Cortex of kidney (tissue), 1 donor: ENCODE measurements at places on chromosomes 7 and 10.

GRCh38 chr7:15309872-15310271 is 251.9 kb downstream of the AGMO start:
- DNase-seq: no peak

DNA sequence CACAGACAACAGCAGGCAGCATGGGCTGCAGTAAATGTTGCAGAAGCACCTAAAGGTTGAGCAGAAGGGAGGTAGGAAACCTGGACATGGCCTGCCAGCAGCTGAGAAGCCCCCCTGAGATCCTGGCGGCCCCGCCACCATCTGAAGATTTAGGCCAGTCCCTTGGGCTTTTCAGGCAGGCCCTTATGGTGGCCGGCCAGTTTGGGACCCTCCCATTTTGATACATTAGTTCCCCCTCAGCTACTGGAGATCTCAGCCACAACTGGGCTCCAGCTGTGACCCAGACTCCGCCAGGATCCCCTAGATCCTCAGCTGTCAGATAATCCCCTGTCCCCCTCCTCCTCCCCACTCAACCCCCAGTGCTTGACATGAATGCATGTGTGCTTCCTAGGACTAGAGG is 34.4 kb downstream of the ZNF783 start:
- no peak for DNase-seq

- DNase-seq: no peak
These were observed 52.9 kb downstream of the CYP2C9 start for GRCh38 chr10:94991243-94991888.

DNA sequence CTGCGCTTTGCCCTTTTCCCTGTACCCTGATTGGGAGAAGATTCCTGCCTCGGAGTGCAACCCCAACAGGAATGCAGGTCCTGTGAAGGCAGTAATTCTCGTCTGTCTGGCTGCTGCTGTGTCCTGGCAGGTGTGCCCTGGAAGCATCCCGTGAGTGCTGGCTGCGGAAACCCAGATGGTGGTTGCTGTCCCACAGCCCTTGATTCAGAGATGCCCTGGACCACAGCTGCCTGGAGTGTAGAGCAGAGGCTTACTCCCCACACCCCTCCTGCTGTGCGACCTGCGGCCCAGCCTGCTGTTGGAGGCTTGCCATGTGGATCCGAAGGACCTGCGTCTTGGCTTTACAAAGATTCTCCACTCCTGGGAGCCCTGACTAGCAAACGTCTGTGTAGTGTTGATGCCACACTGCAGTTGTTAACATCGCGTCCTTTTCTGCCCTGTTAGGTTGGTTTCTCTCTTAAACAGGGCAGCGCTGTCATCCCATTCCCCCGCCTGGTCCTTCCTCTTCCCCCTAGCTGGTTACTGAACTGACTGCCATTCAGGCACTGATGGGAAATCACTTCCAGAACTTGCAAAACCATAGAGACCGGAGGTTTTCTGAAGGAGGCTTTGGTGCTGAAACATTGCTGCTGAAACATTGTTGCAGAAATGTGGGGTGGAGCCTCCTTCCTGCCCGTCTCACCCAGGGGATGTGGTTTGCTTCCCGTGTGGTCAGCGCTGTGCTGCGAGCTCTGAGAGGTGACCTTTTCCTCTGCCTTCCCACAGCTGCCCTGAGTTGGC is 53.3 kb downstream of the DNAJB6 start:
- no peak for DNase-seq

DNA sequence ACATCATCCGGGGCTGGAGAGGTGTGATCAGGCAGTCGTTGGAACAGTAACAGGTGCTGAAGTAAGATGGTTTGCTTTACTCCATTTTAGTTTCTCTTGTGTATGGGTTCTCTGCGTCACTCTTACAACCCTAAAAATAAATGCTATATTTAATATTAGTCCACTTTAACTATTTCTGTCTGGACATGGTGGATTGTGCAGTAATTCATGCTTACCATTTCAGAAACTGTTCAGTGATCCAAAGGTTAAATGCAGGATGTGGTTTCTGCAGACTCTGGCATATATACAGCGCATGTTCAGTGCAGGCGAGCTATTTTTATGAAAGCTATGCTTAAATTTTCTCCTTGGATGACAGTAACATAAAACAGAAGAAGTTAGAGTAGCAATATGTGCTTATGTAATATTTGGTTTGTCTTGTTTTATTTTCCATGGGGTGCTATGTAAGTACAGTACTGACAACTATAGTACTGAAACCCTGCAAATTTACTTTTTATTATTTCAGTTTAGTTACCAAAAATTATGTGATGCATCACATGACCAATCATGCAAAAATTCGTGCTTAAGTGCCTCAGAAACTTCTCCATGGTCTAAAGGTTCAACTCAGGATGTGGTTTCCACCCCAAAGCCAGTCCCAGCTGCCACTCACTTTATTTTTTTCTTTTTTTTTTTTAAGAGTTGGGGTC is 46.6 kb upstream of the GRID1 start:
- no peak for DNase-seq

GRCh38 chr7:92421676-92422435 is 25.4 kb upstream of the GATAD1 start:
- DNase-seq: no peak

DNA sequence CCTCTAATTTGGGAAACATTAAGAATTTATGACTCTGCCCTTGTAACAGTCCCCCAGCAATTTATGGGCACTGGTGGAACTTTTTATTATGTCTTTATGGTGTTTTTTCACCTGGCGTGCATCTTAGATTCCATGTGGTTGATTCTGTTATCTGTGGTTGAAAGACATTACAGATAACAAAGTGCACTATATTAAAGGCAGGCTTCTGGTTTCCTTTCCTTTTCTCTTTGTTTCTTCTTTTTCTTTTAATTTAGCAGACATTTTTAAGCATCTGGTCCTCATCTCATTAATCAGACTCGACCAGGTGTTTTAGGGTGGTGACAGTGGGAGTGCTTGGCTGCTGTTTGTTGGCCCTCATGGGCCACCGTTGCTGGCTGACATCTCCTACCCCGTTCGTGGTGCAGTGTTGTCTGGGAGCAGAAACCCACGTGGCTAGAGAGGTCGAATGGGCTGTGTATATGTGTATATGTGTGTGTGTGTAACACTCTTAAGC is 77.4 kb downstream of the LRMDA start:
- no peak for DNase-seq

GRCh38 chr10:98486421-98486820 is 39.7 kb upstream of the HPS1 start:
- no peak for DNase-seq

GRCh38 chr7:118312966-118313365 is 88.5 kb downstream of the ANKRD7 start:
- DNase-seq: no peak

DNA sequence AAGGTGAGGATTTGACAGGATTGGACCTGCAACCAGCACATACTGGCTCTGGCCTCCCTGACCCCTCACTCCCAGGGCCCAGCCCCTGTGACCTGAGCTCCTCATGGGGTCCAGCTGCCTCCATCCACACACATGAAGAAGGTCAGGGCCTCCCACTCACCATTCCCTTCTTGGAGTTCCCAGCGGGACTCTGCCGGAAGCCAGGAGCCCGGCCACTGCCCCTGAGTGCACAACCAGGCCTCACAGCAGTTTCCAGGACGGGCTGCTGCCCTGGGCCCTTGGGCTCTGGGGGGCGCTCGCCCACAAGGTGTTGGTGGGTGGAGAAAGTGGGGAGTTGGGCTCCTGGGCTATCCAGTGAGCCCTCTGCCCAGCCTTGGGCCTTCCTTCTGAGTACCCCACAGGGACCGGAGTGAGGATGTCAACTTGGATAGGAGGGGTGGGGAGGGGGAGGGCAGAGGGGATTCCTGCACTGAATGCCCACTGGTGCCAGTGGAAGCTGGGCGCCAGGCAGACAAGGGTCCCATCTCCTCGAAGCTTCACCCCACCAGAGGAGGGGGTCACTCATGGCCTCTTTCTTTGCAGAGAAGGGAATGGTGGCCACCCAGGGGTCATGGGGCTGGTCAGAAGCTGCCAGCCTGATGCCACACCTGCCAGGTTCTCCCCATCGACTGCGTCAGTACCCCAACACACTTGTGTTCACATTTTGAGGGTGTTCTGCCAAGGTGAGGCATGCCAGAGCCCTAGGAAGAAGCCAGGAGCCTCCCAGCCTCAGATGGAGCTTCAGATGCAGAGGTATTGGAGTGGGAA is 115.3 kb downstream of the PTPN20 start:
- DNase-seq: no peak

- no peak for DNase-seq
These were observed 12.4 kb upstream of the TFAM start for GRCh38 chr10:58372607-58373441.

- no peak for DNase-seq
These were observed 850.9 kb downstream of the LRMDA start for GRCh38 chr10:76282061-76283025.

GRCh38 chr10:104307576-104308438 is 30.5 kb downstream of the ITPRIP start:
- DNase-seq: no peak

DNA sequence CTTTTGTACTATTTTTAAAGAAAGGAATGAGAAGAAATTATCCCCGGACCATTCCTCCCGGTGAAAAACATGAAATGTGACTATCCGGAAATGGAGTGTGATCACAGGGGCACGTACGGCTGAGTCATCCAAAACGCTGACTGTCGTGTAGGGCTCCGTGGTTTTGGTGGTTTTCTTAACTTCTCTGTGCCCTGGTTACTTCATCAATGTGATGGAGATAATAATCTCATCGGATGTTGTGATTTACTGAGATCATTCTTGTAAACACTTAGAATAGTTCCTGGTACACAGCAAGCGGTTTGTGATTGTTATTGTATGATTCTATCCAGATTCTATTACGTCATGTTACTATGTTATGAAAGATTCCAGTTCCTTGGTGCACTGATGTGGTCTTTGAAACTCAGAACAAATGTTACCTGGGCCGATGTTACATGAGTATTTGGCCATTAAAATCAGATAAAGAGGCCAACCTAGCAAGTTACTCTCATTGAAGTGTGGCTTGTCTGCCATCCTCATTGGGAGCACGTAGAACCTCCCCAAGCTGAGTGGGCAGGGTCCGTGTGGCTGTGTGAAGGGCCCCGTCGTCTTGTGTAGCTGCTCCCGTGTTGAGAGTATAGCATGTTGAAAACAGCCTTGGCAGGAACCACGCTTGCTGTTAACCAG is 99.5 kb downstream of the CAMK1D start:
- no peak for DNase-seq

DNA sequence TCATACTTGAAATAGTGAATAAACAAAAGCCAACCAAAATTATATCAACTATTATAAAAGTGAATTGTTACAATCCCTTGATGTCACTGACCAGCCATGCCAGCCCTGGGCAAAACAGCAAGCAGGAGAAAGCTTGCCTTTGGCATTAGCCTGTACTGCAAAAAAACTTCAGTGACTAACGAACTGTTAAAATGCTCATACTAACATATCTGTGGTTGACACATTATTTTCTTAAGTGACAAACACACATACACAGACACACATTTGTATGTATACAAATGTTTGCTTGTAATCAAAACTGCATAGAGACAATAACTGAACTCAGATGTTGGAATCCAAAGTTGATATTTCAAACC is 29.5 kb downstream of the CHCHD3 start:
- DNase-seq: no peak

- DNase-seq: no peak
These were observed 7.4 kb upstream of the OSBPL3 start for GRCh38 chr7:24987331-24987842.

DNA sequence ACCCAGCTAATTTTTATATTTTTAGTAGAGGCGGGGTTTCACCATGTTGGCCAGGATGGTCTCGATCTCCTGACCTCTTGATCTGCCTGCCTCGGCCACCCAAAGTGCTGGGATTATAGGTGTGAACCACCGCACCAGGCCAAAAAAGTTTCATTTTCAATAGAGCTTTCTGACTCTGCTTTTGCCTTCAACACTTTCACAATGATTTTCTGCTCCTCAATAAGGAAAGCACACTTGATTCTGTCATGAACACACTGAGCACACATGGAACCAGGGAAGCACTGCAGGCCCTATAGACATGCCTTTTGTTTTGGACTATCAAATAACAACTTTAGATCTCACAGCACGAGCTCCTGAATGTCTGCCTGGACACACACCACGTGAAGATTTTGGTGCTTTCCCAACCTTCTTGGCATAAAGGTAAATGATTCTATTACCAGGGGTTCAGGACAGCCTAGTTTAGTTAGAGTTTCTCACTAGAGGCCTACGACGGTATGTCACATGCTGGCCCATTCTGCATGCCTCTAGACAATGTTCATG is 8.0 kb downstream of the RRP12 start:
- no peak for DNase-seq

- DNase-seq: no peak
These were observed 54.2 kb downstream of the SLC39A12 start for GRCh38 chr10:18005781-18006456.

DNA sequence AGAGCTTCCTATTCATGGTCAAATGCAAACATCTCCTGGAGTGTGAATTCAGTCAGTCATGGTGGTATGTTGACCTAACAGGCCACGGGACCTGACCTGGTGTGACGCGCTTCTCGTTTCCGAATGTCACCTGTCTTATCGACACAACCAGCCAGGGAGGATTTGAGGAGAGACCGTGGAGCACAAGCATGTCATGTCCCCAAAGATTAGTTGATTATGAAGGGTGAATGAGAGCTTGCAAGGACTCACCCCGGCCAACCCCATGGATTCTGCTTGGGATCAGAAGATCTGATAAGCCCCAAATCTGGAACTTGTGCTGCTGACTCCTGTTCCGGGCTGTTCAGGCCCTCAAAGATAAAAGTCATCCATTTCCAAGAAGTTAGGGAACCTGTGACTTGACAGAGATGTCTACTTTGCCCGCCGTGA is 10.5 kb downstream of the ADRA2A start:
- no peak for DNase-seq

GRCh38 chr10:11282156-11282555 is 264.5 kb downstream of the CELF2 start:
- DNase-seq: no peak

DNA sequence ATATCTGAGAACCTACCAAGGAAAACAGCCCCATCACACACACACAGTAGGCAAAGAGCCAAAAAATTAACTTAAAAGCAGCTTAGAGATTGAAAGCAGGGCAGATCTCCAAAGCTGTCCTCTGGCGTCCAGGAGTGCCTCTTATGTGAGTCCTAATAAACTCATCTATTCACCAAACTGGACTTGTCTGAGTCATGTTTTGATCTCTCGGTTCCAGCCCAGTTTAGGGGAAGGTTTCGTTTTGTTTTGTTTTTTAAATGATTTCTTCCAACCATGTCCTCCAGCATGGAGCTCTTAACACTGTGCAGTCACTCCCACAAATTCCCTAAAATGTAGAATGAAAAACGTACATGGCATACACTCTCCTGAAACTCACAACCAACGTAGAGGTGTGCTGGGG is 6.7 kb upstream of the PRSS37 start:
- no peak for DNase-seq

DNA sequence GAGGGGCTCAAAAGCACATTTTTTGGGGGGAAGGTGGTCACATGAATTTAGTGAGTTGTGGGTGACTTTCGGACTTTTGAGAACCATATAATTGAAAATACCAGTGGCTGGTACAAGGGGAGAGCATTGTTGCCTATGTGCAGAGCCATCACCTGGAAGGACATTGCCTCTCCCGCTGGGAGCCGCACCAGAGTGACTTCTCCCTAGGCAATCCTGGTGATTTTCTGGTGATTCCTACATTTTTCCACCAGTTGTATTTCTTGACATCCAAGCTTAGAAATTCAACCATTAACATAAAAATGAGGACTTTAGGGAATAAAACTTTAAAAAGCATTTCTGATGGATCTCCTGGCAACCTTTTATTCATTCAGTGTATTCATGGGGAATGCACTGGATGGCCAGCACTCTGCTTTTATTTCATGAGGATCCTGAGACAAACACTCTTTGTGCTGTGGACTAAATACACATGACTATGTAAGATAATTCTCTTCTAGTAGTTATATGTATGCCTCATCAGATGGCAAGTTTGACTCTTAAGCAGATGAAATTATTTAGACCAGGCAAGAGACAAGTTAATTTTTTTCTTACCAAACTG is 41.8 kb upstream of the MKI67 start:
- DNase-seq: no peak
